NCI-H1930 (cell line): ENCODE measurements at places on chromosomes 11 and 22.
A peak's percentile ranks its signal among the peaks of the same experiment; 100 is the strongest.

GRCh38 chr11:119178166-119178680, 7.1 kb upstream of the NHERF4 start:
- DNase-seq, result no peak

- DNase-seq, result no peak
These were observed 72.6 kb downstream of the CD82 start for GRCh38 chr11:44638032-44638431.

GRCh38 chr11:122068837-122069236, 47.2 kb downstream of the BLID start:
- DNase-seq, result no peak

GRCh38 chr11:95920460-95921105, 3.3 kb downstream of the MTMR2 start:
- no peak for DNase-seq

DNA sequence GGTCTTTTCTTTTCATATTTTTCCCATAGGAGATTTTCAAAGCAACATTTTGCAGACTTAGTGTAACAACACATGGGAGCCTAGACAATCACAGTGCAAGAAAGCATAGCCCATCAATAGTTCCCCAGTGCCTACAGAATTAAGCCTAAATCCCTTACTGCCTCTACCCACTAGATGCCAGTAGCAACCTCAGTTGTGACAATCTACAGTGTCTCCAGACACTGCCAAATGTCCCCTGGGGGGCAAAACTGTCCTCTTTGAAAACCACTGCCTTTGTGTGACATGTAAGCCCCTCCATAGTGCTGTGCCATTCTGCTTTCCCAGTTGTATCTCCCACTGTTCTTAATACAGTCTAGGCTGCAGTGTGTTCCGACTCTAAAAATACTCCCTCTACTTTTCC, 1329.0 kb downstream of the LRRC4C start:
- DNase-seq, result no peak

- DNase-seq, result peak; percentile 83
These were observed at the start of gene SBF2 for GRCh38 chr11:10293423-10294289. Gene SBF2, minus strand, starts transcription at chr11:10294219. Its CDS starts 150 bp downstream, at chr11:10294069.

GRCh38 chr22:44667829-44668189, 34.2 kb upstream of the PRR5 start:
- no peak for DNase-seq

- no peak for DNase-seq
These were observed 42.3 kb upstream of the LINC01488 start for GRCh38 chr11:69439127-69439526.

- no peak for DNase-seq
These were observed 87.5 kb downstream of the BLID start for GRCh38 chr11:122028545-122028944.

GRCh38 chr11:72754149-72754543, 1.9 kb upstream of the ARAP1 start:
- no peak for DNase-seq

DNA sequence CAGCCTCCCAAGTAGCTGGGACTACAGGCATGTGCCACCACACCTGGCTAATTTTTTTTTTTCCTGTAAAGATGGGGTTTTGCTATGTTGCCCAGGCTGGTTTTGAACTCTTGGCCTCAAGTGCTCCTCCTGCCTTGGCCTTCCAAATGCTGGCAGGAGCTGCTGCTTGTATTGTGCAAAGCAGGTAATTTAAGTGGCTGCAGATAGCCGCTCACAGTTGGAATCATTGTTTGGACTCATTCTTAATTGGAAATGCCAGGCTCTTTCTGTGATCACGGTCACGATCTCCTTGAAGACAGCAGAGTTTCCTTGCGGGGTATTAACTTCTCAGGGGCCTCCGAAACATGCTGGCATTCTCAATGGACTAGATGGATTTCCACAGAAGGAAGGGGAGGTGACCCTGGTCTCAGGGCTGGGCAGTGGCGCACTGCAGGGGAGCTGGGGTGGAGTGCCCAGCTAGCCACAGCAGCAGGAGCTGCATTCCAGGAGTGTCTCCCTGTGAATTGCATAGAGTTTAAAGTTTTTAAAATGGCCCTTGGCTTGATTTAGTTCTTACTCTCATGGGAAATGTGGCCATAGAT, 136.1 kb downstream of the MORC2 start:
- no peak for DNase-seq

DNA sequence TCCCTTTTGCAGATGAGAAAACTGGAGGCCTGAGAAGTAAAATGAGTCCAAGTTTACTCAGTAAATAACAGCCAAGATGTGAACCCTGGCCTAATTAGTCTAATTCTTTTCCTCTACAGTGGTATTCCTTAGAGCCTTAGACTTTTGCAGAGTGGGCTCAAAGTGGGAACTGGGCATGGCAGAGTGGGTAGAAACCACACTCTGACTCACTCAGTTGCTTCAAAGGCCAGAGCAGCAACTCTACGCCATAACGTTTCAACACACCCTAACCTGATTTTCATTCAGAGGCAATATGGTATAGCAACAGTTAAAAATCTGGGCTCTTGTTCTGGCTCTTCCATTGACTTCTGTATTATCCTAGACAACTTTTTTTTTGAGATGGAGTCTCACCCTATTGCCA, 2.8 kb downstream of the THRSP start:
- DNase-seq, result no peak

- no peak for DNase-seq
These were observed 7.5 kb upstream of the SULT4A1 start for GRCh38 chr22:43869799-43870198.

- no peak for DNase-seq
These were observed 3.9 kb downstream of the UCP3 start for GRCh38 chr11:74004759-74005615.

DNA sequence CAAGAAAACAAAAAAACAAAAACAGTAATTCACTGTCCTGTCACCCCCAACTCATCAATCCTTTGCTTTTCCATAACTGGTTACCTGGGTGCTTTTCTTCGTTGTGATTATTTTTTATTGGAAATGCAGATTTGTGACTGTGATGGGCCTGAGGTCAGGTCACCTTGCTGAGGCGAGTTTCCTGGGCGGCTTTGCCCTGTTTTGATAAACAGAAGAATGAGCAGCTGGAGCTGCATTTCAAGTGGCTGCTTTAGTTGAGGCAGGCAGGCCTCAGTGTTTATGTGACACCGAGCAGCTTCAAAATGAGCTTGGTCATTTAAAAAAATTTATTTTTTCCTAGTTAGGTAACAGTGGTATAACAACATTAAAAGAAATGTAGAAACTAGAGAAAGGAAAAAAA, 22.2 kb downstream of the PTPRJ start:
- no peak for DNase-seq

DNA sequence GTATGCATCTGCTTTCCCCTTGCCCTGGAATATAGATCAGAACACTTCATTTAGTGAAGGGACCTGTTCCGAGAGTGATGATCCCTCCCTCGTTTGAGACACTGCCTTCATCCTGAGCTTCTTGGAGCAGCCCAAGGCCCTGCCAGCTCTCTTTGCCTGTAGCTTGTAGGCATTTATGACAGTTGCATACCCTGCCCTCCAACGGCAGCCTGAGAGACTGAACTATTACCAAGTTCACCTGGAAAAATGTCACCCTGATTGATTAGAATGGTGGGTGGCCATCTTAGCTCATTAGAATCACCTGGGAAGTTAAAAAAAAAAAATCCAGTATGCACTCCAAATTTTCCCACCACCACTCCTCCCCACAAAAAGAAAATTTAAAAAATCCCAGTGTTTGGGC, 1.5 kb downstream of the MICAL3 start:
- DNase-seq, result no peak

- no peak for DNase-seq
These were observed 106.2 kb upstream of the TBCEL start for GRCh38 chr11:120917559-120918239.

DNA sequence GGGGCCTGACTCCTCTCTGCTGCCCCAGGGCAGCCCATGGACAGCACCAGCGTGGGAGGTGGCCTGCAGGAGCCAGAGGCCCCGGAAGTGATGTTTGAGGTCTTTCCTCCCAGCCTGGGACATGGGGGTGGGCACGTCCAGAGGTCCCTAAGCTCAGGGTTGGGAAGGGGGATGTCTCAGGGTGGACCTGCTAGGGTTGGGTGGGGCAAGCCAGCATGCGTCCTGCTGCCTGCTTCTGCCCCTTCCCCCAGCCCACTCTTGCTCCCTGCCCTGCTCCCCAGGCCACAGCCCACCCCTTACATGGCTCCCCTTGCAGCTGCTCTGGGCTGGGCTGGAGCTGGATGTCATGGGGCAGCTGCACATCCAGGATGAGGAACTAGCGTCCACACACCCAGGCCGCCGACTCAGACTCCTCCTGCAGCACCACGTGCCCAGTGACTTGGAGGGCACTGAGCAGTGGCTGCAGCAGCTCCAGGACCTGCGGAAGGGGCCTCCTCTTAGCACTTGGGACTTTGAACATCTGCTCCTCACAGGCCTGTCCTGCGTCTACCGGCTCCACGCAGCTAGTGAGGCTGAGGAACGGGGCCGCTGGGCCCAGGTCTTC, 1.3 kb downstream of the FAM180B start:
- DNase-seq, result no peak

DNA sequence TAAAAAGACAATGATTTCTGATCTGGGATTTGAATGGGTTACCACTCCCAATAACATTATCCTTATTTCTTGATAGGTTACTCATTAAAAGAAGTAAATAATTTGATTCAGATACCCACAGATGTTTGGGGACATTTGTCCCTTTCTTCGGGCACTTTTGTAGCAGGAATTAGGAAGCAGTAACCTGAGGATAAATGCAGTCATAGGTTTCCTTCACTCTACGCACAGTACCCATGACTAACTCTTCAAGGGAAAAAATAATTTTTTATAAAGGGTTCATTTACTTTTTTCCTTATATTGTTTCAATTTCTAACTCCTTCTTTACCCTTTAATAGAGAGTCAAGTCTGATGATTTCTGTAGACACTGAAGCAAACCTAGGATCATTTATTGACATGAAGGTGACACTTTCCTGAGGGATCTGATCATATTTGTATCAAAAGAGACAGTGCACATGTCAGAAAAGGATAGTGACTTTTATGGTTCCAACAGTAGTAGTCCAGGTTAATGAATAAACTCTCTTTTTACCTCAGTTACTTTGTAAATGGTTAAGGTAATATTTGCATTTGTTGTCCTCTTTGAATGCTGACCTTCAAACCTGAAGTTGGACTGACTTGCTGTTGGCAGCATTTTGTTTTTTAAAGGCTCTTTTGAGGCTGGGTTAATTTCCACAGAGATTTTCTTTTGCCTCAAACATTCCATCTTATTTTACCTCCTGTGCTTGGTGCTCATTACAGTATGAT, 1072.0 kb downstream of the LRRC4C start:
- no peak for DNase-seq

DNA sequence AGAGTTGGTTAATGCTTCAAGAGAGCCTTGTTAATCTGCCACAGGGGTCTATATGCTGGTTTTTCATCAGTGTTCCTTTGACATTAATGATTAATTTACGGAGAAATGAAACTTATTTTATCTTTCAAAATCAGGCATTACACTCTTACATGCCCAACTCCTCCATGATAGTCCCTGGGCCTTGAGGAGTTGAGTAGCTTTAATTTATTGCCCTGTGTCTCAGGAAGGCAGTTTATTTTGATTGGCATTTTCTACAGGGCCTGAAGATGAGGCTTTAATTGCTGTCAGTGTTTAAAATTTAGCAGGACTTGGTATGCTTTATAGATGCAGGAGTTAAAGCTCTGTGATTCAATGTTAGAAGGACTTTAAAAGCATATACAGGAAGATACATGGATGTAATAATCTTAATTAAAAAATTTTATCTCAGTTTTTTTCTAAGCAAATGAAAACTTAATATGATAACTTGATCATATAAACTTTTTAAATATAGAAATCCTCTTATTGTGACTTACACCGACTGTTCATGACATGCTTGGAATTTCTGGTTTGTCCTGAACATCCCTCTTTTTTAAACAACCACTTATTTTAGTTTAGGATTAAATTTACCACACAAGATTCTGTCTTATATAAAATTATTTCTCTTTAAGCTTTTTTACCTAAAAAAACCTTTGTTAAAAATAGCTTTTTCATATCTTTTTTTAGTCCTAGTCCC, 12.2 kb downstream of the GLYAT start:
- DNase-seq, result no peak

DNA sequence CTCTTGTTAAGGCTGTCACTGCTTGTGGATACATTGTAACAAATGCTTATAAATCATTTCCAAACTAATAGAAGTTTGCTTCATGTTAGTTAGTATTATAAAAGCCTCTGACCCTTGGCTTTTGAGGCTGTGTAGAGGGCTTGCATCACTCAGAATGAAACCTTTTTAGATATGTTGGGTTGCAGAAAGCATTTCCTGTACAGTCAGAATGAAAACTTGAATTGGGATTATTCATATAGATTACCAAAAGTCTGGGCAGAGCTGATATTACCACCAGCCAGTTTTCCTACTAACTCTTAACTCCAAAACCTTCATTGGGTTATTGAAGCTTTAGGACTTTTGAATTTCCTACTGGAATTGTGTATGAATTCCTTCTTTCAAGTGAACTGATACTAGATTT, 12.0 kb downstream of the KMT2A start:
- DNase-seq, result no peak

DNA sequence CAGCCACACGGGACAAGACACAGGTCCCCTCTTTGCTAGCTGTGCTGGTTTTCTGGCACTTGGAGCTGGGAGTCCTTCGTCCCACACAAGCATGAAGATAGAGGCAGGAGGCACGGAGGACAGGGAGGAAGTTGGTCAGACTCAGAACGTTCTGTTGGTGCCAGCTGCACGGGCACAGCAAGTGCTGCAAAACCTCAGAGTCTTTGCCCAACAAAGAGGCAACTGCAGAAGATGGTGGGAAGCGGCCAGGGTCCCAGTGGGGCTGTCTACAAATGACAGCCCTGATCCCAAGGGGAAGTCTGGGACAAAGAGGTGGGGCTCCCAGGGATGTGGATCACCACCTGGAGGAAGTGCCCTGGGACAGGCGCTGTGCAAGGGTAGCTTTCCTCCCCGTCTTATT, 9.4 kb upstream of the OSM start:
- no peak for DNase-seq

DNA sequence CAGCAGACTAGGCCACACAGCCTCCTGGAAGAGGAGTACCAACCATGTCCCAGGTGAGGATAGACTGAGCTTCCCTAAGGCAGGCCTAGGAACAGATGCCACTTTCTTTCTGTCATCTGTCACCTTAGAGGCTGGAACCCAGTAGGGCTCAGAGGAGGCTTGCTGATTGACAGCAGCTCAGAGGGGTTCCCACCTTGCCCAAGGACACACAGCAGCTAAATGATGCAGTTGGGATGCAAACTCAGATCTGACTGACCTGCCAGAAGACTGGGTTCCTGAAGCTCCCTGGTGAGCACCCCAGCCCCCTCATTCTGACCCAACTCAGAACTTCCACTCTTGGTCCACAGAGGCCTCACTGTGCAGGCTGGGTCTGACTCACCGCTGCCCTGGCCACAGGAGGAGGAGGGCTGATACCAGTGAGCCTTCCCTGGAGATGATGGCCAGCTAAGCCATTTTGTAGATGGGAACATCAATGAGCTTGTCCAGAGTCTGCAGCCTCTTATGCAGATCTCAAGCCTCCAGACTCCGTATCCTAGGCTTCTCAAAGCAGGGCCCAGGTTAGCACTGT, 14.0 kb downstream of the CAPN5 start:
- DNase-seq, result no peak

DNA sequence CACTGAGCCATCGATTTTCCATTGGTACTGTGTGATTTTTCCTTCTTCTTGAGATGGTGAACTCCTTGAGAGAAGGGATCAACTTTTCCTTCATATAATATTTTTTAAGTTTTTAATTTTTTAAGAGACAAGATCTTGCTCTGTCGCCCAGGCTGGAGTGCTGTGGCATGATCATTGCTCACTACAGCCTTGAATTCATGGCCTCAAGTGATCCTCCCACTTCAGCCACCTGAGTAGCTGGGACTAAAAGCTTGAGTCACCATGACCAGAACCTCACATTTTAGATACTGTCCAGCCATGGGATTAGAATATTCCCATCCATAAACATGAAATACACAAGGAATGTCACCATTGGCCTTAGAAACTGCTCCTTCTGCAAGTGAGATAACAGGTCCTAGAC, 66.9 kb upstream of the CHRM4 start:
- no peak for DNase-seq
